ENCODE measurements at places on chromosomes 1 and 21.

GRCh38 chr1:242784084-242784483 is 259.6 kb upstream of the PLD5 start:
- DNase-seq = no peak

- no peak for DNase-seq
Observed at GRCh38 chr1:59384443-59384842, 87.5 kb downstream of the FGGY start.

DNA sequence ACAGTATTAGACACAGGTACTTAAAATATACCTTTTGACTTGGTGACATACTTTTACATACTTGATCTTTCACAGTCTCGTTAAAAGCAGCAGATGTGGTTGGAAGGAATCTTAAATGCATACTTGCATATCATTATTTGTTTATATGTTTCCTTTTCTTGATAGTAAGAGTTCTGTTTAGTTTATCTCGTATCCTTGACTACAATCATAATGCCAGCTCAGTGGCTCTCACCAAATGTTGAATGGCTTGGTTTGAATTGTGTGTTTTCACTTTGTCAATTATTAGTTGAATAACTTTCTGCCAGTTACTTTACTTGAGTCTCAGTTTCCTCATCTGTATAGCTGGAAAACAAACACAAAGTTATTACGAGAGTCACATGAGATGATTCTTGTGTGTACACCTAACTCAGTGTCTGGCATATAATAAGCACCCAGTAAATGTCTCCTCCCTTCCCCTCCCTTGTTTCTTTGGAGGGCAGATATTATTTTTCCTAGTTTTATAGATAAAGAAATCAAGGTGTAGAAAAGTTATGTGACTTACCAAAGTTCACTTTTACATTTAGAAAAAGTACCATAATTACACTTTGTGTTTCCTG is 131.6 kb upstream of the IVNS1ABP start:
- DNase-seq = no peak

DNA sequence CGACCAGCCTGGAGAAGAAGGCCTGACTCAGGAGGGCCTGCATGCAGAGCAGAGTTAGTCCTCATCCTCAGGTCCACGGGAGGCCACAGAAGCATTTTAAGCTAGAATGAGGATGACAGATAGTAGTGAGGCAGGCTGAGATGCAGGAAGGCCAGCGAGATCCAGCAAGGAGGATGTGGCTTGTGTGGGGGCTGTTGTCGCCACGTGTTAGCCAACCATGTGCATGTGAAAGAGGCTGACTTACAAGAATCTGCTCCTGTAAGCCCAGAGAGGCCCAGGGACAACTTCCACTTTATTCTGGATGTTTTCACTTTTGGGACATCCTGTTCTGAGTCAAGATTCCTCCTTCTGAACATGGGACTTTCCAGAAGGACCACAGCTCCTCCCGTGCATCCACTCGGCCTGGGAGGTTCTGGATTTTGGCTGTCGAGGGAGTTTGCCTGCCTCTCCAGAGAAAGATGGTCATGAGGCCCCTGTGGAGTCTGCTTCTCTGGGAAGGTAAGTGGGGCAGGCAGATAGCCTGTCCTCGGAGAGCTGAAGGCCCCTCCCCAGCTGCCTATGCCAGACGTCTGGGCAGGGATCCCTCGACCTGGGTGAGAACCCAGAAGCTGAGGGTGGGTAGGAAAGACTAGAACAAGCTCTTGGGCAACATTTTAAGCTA is at the start of gene SLAMF8:
TSS of gene SLAMF8 (plus strand) at position 433 of the 661 bp plus-strand sequence. CDS start at position 459, 26 bp downstream.
- DNase-seq = no peak

GRCh38 chr1:22831729-22832413 is 121.2 kb downstream of the EPHB2 start:
- DNase-seq = no peak

DNA sequence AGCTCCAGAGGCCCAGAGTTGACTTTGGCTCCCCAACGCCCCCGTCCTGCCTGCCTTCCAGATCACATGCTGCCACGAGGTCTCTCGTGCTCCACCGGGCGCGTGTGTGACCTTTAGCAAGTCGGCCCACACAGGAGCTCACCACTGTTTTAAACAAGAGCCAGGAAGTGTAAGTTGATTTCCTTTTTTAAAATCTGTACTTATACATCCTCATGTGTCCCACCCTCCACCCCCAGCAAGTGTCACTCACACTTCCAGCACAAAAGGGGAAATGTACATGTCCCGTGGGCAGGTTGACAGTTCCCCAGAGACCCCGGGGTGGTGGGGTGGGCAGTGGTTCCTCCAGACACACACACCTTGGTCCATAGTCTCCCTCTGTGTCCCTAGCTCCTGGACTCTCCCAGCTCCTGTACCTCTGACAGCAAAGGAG is 84.4 kb downstream of the STUM start:
- no peak for DNase-seq

- DNase-seq = no peak
Observed at GRCh38 chr1:61142726-61143500, 60.6 kb downstream of the NFIA start.

GRCh38 chr1:173601588-173601987 is 1.3 kb downstream of the SLC9C2 start:
- no peak for DNase-seq

GRCh38 chr1:185412385-185413087 is 95.5 kb upstream of the IVNS1ABP start:
- DNase-seq = no peak

Measured in posterior cingulate gyrus (tissue), 11 donors.